ENCODE measurements at places on chromosomes 7 and 10.

GRCh38 chr10:5485948-5486852 lies 13.2 kb downstream of the CALML5 start:
- DNase-seq, result no peak

GRCh38 chr7:91235211-91235832 lies 28.9 kb upstream of the FZD1 start:
- no peak for DNase-seq

- no peak for DNase-seq
Measured at GRCh38 chr10:78314651-78315050, 281.0 kb downstream of the RPS24 start.

GRCh38 chr10:71339796-71340589 lies 20.9 kb downstream of the SLC29A3 start:
- DNase-seq, result no peak

DNA sequence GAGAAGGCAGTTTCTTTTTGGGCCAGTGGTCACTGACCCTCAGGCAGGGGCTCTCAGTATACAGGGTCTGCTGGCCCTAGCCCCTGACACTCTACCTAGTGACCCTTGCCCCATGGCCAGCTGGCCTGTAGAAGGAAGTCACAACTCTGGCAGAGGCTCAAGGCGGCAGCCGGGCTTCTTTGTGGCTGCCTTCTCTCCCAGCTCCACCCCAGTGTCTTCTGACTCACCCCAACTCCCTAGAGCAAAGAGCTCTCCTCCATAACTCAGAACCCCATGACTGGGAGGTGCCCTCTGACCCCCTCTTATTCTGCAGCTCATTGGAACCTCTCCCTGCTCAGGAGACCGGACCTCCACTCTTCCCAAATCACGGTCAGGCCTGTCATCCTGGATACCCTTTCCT lies 358.2 kb downstream of the FGFR2 start:
- no peak for DNase-seq

DNA sequence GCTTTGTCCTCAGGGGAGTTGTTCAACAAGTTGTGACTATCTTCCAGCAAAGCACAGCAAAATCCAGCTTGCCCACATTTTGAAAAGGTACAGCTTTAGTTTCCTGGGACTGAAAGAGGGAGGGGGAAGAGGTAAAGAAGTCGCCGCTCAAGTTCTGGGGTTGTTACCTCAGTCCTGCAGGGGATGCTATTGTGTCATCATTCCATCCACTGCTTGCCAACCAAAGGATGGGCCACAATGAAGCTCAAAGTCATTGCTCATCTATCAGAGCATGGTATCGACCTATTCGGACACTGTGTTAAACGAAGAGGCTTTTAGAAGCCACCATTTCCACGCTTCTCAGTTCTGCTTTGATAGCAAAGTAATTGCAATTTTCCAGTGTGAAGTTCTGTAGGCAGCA lies 34.3 kb downstream of the NPY start:
- no peak for DNase-seq

- DNase-seq, result no peak
Measured at GRCh38 chr10:75110006-75110632, 1.3 kb upstream of the SAMD8 start.

- DNase-seq, result no peak
Measured at GRCh38 chr10:93412801-93413200, 69.3 kb downstream of the MYOF start.

- DNase-seq, result no peak
Measured at GRCh38 chr7:98312201-98312600, 30.7 kb downstream of the BRI3 start.

DNA sequence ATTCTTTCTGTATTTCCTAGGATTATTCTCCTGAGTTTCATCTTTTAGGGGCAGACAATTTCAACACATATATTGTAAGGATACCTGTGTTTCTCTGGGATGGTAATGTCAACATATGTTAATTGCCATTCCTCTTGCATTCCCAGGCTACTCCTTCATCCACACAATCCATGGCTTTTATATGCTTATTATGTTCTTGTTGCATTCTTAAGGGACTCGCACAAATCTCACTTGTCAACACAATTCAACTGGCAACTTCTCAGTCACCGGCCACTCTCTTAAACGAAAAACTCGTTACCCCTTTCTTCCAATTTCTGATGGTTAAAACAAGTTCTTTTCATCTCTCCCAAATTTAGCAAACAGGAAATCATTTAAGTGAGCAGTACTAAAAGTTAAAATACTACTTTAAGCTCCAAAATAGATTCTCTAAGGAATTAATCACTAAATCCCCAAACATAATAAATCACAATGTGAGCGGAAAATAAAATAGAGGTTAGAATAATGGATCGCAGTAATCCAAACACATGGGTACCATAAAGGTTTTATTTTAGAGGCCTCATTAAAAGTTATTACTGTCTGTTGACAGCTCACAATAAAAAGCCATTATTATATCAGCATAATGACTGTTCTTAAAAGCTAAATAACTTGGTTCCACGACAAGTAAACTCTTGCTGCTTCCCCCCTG lies 223.2 kb downstream of the ELMO1 start:
- no peak for DNase-seq

- DNase-seq, result no peak
Measured at GRCh38 chr10:48707472-48707871, 22.8 kb downstream of the WDFY4 start.

GRCh38 chr10:47152861-47153349 lies 147.1 kb upstream of the GDF10 start:
- DNase-seq, result no peak

GRCh38 chr10:78514459-78514858 lies 480.8 kb downstream of the RPS24 start:
- DNase-seq, result no peak

DNA sequence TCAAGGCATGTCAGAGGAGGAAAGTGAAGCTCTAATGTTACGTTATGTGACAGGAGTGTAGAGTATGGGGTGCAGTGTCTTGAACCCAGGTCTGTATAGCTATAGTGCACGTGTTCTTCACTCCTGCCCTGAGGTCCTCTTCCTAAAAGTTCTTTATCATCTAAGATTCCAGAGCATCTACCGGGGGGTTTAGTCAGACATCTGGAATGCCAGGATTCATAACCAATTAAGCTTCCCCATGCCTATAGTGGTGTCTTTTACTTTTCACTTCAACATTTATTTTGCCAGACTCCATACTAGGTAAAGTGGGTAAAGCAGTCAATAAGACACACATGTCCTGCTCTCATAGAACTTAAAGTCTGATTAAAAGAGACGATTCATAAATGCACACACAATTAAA lies 22.4 kb downstream of the PPP1R3C start:
- no peak for DNase-seq

DNA sequence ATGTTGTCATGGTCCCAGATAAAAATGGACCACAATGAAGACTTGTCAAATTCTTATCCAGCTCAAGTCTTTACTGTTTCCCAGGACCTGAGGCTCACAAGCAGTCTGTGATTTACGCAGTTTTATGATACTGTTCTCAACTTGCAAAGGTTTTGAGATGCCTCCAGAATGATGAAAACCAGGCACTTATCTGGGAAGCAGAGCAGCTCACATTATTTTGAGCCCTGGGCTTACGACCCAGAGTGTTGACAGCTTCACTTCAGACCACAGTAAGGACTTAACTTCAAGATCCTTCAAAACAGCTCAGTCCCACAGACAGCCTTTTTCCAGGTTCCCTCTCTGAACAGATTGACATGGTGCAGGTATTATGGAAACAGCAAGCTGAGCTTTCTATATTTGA lies 236.1 kb downstream of the RNLS start:
- DNase-seq, result no peak

GRCh38 chr7:108030516-108030915 lies 27.6 kb upstream of the LAMB1 start:
- no peak for DNase-seq

- no peak for DNase-seq
Measured at GRCh38 chr7:74612015-74612829, 45.3 kb upstream of the GTF2I start.

DNA sequence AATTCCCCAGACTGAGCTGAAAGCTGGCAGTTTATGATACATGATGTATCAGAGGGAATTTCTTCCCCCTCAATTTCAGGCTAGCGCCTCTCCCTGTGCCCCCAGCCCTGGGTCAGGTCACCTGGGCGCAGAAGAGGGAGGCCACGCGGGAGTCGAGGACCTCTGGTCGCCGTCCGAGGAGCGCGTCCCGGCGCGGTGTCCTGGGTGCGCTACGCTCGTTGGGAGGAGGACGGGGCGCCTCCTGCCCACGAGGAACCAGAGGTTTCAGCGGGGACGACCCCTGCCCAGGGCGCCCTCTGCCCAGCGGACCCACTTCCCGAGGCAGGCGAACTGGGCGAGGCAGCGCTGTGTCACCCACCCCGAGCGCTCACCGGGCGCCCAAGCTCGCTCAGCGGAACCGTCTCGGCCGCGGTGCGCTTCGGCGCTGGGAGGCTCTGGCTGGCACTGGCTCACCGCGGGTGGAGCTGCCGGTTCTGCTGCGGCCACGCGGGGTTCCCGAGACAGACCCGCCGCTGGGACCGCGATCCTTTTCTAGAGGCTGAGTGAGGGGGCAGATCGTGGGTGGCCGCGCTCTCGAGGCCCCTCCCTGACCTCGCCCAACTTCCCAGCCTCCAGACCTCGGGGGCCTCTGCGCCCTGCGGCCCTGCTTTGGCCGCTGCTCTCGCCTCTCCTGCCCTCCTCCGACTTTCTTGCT lies at the start of gene FAM237B:
FAM237B (minus strand) TSS at position 504 of the 694 bp plus-strand sequence. CDS start 1,556 bp downstream, outside the sequence.
- no peak for DNase-seq

DNA sequence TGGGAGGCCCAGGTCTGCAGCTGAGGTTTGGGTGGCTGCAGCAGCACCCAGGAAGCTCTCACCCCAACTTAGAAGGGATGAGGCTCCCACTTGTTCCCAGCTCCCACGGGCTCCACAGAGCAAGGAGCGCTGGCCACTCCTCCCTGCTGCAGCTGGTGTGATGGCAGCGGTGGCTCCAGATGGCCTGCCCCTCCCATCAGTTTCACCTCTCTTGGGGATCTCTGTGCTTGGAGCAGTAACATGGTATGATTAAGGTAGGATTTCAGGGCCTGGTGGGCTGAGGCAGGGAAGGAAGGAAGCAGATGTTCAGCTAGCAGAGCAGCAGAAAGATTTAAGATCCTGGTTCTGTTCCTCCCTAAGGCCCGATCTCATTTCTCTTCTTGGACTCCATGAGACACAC lies 66.8 kb upstream of the KIF5B start:
- no peak for DNase-seq

- DNase-seq, result no peak
Measured at GRCh38 chr7:20409961-20410360, 79.3 kb downstream of the ITGB8 start.

- peak; percentile 71 for DNase-seq
Measured at GRCh38 chr7:1926908-1927306, 256.8 kb downstream of the ELFN1 start.

GRCh38 chr7:87354749-87355148 lies 9.3 kb downstream of the CROT start:
- no peak for DNase-seq

GRCh38 chr10:86688398-86688921 lies 20.1 kb downstream of the LDB3 start:
- peak; percentile 77 for DNase-seq

DNA sequence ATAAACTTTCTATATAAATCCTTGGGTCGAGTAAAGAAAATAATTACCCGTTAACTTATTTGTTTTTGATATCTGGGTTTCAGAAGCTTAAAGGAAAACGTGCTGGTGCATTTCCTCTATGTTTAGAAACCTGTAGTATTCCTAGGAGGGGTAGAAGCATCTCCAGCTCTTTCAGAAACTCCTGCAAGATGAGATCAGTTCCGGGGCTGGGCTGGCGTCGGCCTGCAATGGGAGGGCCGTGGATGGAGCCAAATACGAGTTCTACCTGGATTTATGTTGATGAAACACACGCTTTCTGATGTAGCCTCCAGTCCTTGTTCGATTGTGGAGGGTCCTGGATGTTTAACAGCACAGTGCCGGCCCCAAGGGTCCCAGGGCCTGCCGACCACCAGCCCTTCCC lies 35.8 kb upstream of the DIP2C start:
- DNase-seq, result no peak

DNA sequence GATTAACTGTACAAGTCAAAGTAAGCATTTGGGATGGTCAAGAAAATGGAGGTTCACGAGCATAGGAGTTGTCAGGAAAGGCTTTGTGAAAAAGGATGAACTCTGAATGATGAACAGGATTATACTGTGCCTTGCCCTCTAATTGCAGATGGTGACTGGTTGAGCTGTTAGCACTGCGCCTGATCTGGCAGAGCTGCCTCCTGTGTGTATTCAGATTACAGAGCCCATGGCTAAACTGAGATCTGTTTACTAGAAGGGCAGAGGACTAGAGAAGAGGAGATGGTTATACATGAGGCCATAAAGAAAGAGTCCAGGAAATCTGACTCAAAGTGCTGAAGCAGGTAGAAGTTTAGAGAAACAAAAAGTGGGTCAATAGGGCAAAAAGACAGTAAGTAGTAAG lies 29.7 kb downstream of the LRRC72 start:
- no peak for DNase-seq
